ENCODE measurements at places on chromosomes 6 and 20. TPM values are rescaled to one million over a fixed set of nuclear protein-coding genes. Genes with fewer than 3 reads are reported as not detected.

SIRPD gene
- not detected for total RNA-seq

DNA sequence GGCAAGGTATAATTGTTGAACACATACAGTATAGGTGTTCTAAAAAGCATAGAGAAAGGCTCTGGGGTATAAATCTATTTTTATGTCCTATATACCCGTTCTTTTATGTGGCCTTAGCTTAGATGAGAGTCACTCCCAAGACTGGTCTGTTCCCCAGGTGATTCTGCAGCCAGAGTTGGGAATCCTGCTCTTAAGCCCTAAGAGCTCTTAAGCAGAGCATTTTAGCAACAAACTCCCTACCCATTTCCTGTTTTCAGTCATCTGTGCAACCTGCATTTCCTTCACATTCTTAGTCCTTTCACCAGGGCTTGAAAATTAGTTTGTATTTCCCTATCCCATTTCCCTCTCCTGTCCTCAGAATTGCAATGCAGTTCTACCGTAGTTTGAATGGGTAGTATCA lies 166.1 kb downstream of the HS3ST5 start:
- DNase-seq: no peak

- no peak for DNase-seq
Measured at GRCh38 chr20:24935140-24935539, 13.9 kb upstream of the CST7 start.

TMEM200A gene
- 0.15 TPM for total RNA-seq

DNA sequence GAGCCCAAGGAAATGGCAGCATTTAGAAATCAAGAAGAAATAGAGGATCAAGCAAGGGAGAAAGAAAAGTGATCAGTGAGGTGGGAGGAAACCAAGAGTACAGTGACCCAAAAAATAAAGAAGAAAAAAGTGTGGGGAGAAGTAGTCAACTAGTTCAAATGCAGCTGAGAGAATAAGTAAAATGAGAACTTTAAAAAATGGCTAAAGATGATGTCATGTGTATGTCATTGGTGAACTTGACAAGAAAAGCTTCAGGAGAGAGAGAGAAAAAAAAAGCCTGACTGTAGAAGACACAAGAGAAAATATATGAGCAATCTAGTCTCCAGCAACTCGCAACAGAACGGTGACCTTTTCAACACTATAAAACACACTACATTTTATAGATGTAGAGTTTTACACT lies 6.3 kb downstream of the GPR6 start:
- no peak for DNase-seq

DNA sequence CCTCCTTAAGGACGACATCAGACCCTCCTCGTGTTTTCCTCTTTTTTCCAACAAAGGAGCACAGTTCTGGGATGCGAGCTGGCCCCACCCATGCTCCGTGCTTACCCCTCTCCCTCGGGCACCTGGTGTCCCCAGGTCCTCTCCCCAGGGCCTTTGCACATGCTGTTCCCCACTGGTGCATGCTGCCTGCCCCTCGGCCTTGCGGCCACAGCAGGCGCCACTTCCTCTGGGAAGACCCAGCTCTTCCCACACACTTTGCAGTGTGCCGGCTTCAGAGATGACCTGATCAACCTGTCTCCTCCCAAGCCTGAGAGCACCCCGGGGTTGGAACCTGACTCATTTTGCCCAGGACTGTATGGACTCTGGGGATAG lies 39.8 kb downstream of the GNAS-AS1 start:
- no peak for DNase-seq

EFCAB8 gene
- total RNA-seq: not detected

SLC44A4 gene
- not detected for total RNA-seq

WFDC6 gene
- not detected for total RNA-seq

- no peak for DNase-seq
Measured at GRCh38 chr6:149888659-149889058, 9.3 kb downstream of the RAET1E start.

TPBG gene
- 2.5 TPM for total RNA-seq

DNA sequence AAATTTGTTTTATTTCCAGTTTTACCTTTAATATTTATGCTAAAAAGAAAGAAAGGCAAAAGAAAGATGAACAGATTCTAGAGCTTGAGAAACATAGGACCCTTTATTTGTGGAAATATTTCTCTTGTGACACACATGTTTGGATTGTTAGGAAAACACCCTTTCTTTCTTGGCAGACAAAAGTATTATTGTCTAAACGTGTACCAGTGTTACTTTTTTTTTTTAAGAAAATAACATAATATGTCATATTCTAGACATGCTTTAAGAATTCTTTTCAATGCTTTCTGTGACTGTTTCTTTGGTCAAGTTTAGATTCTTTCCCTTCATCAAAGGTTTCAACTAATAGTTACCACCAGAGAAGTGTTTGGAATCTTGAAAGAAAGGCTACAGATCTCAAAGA lies 183.4 kb upstream of the CNR1 start:
- DNase-seq: no peak

DNA sequence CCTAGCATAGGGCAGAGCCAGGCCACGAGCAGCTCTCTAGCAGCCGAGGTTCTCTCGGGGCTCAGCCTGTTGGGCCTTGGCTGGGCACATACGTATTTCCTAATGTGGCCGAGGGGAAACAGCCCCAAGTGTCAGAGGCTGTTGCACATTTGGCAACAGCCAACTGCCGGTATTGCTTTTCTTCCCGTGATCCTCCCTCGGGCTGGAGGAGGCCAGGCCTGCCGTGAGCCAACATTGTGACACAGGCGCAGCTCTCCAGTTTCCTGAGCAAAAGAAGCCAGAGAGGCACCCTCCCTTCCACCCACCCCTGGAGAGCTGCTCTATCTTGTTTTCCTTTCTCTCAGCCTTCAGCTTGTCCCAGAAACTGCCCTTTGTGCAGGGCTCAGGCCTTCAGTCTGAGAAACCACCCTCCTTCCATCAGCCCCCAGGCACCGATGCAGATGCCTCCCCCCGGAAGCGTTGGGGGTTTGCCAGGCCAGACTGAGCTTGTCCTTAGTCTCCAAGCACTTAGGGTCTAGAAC lies 5.1 kb upstream of the BPI start:
- peak; percentile 83 for DNase-seq

DNA sequence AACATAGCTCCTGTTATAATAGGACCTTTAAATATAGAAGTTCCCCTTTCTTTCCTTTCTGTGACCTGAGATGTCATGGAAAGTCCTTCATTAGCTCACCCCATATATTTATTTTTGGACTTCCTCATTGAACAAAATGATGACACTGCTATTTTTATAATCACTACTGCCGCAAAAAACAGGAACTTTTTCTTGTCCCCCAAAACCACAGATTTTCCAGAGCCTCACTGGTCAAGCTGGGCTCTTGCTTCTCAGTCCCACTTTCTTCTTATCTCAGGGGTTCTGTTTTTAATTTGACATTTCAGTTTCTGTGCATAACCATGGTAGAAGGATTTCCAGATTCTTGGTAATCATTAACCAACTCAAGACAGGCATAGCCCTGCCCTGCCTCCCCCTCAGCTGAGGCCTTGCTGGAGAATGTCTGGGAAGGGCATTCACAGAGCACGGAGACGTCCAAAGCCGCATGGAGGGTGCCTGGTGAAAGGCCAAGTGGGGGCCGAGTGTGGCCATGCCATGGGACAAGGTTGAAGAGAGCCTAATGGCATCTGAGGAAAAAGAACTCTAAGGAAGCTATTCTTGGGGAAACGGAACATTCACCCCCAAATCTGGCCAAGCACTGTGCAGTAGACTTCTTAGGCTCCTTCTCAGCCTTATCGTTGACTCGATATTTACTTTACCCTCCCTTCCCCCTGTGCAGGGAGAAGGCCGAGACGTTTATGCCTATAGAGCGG lies 73.7 kb downstream of the EDN1 start:
- DNase-seq: no peak

DNA sequence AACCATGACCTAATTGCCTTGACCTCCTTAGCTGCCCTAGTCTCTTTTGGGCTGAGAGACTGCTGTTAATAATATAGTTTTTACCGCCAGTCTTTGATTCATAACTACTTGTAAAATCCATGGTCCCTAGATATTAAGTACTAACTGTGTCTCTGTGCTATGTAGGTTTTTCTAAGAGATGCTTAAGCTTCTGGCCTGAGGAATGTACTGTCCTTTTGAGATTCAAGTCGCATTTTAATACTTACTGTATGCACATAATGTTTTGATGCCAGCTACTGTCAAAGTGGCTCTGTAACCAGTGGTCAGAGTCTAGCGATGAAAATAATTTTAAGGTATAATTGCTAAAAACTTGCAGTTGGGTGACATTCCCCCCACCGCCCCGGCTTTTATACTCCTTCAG lies 2.1 kb downstream of the AKAP12 start:
- no peak for DNase-seq

TNFRSF6B gene
- 0.64 TPM for total RNA-seq

GRCh38 chr6:170374571-170375444 lies 68.2 kb downstream of the FAM120B start:
- DNase-seq: no peak

GRCh38 chr6:56555438-56555872 lies 87.2 kb downstream of the DST start:
- peak; percentile 30 for DNase-seq

- no peak for DNase-seq
Measured at GRCh38 chr20:22499515-22500166, 84.7 kb downstream of the FOXA2 start.

OXT gene
- total RNA-seq: not detected

DNA sequence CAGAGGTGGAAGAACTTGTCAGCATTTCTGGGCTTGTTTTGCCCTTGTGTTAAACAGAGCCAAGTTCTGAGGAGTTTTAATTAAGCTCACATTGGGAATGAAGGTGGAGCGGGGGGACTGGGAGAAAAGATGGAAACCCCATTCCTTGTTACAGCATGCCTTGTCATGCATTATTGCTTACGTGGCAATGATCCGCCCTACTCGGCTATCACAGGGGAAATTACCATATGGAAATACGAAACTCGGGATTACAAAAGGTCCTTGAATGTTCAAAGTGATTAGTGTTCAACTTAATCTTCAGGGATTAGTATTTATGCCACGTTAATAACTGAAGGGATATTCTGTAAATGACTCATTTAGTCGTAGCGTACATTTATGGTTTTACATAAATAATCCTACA lies 86.4 kb downstream of the MAP3K7 start:
- no peak for DNase-seq

DNA sequence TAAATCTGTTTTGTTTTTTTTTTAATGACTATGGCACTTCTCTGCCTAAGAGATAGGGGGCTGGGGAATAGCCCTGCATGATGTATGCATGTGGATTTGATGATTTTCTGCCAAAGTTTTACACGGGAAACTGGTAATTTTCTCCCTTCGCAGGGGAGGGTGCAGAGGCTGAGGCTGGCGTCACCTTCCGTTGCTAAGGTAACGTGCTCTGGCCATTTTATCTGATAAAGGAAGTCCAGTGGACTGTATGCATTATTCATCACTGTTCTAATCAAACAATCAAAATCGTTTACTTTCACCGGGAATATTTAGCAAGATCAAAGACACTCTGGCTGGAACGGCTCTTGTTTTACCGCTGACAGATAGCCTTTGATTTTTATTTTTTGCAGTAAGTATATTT lies 789 bp downstream of the PHACTR1 start:
- no peak for DNase-seq

PLN gene
- 2,753 TPM for total RNA-seq

GRCh38 chr6:53979468-53980067 lies 131.7 kb upstream of the MLIP start:
- no peak for DNase-seq

GRCh38 chr20:37439223-37439933 lies 81.7 kb upstream of the NNAT start:
- no peak for DNase-seq

PEX7 gene
- 14.1 TPM for total RNA-seq

DNA sequence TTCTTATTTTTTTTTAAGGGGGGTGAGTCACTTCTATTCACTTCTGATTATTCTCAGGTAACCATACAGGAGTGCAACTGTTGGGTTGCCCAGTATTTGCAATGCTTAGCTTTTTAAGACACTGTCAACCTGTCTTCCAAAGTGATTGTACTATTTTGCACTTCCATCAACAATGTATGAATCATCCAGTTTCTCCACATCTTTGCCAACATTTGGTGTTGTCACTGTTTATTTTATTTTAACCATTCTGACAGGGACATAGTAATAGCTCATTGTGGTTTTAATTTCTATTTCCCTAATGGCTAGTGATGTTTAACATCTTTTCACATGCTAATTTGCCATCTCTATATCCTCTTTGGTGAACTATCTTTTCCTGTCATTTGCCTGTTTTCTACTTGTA lies 1.4 kb upstream of the SLC13A3 start:
- no peak for DNase-seq

WFDC10B gene
- total RNA-seq: not detected

ENPP1 gene
- total RNA-seq: 1.4 TPM

RNF39 gene
- total RNA-seq: not detected

- DNase-seq: peak; percentile 72
Measured at GRCh38 chr6:21587961-21588480, 5.5 kb upstream of the SOX4 start.

SRMS gene
- total RNA-seq: not detected

DNA sequence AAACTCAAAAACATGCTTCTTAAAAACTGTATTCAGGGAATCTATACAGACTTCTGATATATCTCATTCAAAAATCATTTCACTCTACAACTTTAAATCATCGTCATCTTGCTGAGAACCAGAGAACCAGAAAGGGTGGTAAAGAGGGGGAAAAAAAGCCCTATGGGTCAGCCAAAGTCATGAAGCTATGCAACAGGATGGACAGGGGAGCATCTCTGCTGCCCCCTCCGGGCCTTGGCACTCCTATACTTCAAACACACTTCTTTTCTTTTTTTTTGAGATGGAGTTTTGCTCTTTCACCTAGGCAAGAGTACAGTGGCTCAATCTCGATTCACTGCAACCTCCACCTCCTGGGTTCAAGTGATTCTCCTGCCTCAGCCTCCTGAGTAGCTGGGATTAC lies 73.5 kb upstream of the NFATC2 start:
- DNase-seq: no peak

- DNase-seq: no peak
Measured at GRCh38 chr6:47875593-47875992, 93.8 kb downstream of the OPN5 start.

DNA sequence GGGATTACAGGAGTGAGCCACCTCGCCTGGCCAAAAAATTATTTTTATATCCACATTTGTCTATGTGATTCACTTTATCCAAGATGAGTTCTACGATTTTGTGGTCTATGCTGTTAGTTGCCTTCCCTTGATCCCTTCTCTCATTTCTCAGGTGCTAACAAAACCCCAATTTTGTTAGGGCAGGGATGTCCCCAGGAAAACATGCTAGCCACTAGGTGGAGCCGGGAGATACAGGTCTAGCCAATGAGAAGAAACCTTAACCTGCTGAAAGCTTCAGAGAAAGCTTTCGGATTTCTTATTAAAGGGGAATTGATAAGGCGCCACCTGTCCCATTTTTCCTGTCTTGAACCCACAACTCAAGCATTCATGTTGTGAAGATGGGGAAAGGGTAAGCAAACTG lies 167.4 kb upstream of the OLIG3 start:
- DNase-seq: no peak

GRCh38 chr20:21270806-21271205 lies 32.3 kb upstream of the XRN2 start:
- no peak for DNase-seq

PTPRT gene
- 0.10 TPM for total RNA-seq

ARMH2 gene
- total RNA-seq: not detected

Data from left ventricle myocardium superior (tissue), 1 donor.